BE2C (cell line): ENCODE measurements at places on chromosomes 11 and 22.

DNA sequence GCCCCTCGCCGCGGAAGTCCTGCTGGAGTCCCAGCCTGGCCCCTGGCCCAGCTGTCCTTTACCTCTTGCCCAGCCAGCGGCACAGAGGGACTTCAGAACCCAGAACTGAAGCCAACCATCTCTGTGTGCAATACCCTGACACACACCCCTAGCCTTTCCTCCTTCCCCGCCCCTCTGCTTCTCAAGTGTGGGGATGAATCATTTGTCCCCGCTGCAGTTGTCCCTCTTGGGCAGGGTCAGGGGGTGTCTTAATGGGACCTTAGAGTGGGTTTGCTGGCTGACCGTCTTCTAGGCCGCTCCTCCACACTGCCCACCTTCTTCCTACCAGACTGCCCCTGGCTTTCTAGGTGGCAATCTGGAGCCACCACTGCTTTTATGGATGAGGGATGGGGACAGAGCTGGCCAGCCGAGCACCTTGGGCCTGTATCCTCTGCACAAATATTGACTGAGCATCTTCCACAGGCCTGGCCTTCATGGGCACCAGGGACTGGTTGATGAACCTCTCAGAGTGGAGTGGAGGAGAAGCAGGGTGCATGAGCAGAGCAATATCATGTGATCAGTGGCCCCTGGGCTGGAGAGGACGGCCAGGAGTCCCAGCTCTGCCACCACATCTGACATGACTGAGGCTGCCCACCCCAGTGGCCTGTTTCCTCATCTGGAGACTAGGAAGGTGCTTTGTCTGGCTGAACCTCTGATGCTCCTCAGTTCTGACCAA lies 668 bp upstream of the CHST1 start:
- no peak for DNase-seq

GRCh38 chr22:38860283-38861169 lies 11.5 kb downstream of the CBX6 start:
- peak; percentile 42 for DNase-seq

DNA sequence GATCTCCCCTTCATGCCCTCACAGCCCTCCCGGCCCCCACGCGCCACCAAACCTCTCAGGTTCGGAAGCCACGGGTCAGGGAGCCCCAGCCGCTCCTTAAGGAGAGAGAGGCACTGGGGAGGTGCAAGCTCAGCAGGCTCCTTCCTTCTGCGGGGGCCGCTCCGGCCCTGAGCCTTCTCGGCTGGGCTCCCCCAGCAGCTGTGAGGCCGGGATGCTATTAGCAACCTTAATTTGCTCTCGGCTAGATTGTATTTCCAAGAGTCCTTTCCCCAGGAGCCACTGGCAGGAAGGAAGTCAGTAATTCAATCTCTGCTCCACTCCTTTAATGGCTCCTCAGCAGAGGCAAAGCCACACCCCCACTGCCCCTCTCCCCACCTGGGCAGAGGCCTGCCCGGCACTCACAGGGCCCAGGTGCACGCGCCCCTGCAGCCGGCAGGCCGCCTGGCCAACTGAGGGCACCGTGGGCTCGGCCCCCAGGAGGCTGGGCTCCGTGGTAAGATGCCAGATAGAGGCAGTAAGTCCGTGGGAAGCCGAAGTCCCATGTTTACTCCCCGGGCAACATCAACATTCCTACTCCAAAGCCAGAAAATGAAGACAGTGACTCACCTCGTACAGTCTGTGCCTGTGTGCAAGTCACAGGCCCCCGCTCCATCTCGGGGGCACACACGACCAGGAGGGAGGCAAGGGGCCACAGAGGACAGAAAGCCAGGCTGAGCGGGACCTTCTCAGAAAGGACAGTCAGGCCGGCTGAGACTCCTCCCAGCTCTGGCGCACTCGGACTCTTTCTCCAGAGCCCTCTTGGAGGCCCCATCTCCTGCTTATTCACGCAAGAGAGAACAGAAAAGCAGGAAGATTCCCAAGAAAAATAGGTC lies 5.2 kb downstream of the IGSF9B start:
- peak; percentile 50 for DNase-seq

- DNase-seq, result no peak
Observed at GRCh38 chr22:48884786-48885185, 942.9 kb downstream of the BRD1 start.

DNA sequence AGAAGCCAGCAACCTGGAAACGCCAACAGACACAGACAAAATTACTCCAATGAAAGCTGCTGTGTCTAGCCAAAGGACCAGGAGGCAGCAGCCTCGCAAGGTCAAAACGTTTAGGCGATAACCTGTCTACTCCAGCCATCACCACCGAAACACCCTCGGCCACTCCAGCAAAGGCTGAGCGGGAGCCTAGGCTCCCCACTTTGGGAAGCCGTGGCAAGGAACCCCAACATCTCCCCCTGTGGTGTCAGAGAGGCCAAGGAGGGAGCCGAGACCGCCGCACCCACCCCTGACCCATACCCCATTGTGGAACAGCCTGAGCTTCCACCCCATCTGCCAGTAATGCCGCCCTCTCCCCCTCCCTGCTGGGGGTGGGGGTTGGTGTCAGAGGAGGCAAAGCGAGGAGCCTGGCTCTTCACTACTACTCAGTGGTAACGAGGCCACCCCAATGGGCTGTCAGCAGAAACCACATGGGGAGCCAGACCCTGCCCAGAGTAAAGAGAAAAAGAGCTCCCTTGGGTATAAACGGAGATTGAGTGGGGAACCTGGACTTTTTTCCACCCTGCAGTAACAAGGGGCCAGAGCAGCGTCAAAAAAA lies 33.9 kb upstream of the SEPTIN5 start:
- no peak for DNase-seq

DNA sequence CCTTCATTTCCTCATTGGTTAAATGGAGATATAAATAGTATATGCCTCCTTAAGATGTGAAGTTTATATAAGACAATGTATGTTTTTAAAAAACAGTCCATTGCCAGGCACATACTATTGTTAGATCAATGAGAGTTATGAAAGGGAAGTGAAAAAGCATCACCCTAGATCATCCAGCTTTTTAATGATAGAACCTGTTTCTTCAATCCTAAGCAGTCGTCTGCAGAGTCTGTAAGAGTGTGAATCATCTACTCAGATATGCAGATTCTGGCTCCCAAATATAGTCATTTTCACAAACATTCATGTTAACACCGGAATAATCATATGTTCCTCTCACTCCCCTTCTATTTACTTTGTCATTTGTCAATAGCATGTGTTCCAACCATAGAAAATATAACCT lies 65.3 kb upstream of the SLN start:
- DNase-seq, result no peak

DNA sequence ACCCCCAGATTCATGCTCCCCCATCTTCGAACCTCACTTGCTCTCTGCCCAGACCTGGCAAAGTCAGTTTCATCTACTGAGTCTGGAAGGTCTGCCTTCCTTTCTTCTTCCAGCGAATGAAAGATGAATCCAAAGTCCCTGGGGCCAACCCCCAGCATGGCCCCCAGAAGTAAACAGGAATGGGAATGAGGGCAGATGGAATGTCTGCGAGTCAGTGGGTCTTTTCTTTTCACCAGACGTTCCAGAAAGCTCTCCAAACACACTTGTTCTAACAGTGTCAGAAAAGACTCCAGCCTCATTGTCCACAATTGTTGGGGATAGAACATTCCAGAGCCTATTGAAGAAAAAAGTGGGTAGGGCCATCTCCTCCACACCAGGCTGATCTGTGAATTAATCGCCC lies 28.6 kb downstream of the RIBC2 start:
- no peak for DNase-seq
